ENCODE measurements at places on chromosomes 1 and 21.

DNA sequence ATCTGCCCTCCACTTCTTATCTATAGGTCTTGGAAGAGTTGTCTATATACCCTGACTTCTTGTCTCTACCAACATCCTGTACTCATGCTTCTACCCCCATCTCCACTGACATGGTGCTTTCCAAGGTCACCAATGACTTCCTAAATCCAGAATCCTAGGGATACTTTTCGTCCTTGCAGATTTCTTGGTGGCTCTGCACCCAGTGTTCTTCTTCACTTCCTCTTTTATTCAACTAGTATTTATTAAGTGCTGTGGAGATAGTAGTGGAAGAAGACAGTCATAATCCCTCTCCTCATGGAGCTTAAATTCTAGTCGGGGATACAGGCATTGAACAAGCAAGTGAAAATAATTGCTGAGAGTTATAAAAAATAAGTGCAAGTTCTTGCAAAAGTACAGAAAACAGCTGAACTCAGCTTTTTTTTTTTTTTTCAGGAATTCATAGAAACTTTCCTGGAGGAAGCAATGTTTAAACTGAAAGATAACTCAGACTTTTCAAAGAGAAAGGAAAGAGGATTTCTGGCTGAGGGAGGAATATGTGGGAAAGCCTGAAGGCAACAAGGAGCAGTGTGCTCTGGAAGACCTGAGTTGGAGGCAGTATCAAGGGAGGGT lies 38.2 kb upstream of the CYP4B1 start:
- no peak for DNase-seq

GRCh38 chr1:224085421-224086108 lies 28.3 kb upstream of the FBXO28 start:
- no peak for DNase-seq

DNA sequence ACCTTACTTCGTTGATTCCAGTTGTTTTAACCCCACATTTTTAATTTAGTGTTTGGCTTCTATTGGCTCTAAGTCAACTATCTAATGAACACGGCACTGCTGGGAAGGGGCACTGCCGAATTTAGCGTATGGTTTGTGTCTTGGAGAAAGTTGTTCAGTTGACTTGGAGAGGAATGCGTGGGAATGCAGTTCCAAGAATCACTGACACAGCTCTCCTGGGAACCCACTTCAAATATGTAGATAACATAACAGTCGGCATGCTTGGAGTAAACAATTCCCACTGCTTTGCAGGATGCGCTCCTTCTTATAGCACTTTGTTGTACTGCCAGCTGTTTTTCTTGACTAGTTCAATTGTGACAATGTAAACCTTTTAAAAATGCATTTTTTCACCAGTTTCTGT lies 104.3 kb downstream of the RYR2 start:
- DNase-seq = no peak

GRCh38 chr1:110953031-110953430 lies 10.7 kb downstream of the LRIF1 start:
- DNase-seq = no peak

- DNase-seq = no peak
These were observed 150.8 kb upstream of the PTGFR start for GRCh38 chr1:78340006-78340405.

GRCh38 chr1:10851024-10852013 lies 54.9 kb upstream of the CASZ1 start:
- DNase-seq = no peak

DNA sequence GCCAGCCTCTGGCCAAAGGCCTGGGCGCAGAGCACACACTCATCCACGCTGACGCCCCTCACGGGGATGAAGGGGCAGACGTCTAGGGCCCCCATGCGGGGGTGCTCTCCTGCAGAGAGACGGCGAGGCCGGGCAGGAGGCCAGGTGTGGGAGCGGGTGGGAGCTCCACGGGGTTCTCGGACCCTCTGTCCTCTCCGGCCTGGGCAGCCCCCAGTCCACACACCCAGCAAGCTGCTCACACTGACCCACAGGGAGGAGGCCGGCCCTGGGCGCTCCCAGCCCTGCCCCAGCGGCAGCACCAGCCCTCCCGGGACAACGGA lies 2.5 kb downstream of the FTCD start:
- no peak for DNase-seq

DNA sequence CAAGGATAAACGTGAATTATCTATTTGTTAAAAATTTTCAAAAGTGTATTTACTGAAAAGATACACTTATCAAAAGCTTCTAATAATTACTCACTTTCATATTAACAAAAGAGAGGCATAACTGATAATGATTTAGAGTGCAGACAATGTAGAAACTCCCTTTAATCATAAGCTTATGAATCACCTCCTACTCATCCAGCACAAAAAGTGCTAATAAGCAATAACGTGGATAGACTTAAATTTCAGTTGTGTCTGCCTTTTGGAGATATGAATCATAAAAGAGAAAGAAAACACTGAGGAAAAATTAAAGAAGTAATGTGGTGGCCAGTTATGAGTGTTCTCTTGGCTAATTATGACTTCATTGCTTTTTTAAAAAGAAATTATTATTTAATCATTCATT lies 827.6 kb upstream of the B3GALT2 start:
- DNase-seq = no peak

- no peak for DNase-seq
These were observed 1.9 kb upstream of the MYBPH start for GRCh38 chr1:203177470-203178039.

DNA sequence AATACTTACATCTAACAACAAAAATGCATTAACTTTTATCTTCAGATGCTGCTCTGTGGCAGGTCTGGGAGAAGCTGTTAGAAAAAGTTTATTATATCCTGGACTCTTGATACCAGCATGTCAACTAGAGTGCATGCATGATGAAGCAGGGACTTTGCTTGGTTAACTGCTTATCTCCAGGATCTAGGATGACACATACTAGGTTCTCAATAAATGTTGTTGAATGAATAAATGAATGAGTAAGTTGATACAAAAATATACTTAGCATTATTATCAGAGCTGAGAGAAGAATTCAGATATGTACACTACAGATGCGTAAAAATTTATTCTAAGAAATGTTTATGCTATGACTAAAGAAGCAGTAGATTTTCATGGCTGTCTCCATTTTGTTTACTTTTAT lies 304.3 kb downstream of the LTN1 start:
- DNase-seq = no peak

GRCh38 chr1:194705123-194705854 lies 1518.9 kb upstream of the B3GALT2 start:
- DNase-seq = no peak

GRCh38 chr1:51348147-51348527 lies 17.8 kb upstream of the TTC39A start:
- DNase-seq = no peak

DNA sequence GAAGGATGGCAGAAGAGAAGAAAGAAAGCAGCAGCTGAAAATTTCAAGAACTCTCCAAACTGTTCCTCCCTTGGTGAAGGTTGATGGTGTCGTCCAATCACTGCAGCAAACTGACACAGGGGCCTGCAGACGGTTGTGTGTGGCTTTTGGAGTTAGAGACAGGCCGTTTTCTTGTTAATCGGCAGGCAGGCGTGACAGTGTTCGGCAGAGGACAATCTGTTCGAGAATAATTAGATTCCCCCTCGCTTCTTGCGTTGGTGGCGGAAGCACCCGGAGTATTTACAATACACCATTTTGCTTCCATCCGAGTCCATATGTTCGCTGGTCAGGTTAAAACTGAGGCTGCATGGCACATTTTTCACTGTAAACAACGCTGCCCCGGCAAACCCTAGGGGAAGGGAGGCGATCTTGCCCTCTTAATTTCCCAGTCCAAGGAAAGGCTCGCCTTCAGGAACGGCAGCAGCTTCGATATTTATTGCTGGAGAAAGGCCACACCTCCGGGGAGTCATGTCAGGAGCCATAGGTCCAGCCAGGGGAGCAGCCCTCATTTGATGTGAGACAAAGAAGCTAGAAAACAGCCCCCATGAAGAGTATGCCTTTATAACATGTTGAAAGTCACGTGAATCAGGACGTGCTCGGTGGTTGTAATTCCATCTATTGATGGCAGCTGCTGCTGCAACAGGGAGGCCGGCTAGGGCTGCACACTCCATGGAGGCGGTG lies 360.1 kb downstream of the SMYD3 start:
- DNase-seq = no peak

GRCh38 chr1:61158591-61158990 lies 76.2 kb downstream of the NFIA start:
- DNase-seq = no peak

All from activated naive CD4-positive, alpha-beta T cell (primary cell).